Activated CD4-positive, alpha-beta T cell treated with anti-CD3 and anti-CD28 coated beads, Interleukin-2, Interleukin-6, amounts not matched to agents 100 ng/mL and 50 ng/mL, durations not matched to agents 16 hours and 8 hours (primary cell): ENCODE measurements at places on chromosomes 6 and 20.

DNA sequence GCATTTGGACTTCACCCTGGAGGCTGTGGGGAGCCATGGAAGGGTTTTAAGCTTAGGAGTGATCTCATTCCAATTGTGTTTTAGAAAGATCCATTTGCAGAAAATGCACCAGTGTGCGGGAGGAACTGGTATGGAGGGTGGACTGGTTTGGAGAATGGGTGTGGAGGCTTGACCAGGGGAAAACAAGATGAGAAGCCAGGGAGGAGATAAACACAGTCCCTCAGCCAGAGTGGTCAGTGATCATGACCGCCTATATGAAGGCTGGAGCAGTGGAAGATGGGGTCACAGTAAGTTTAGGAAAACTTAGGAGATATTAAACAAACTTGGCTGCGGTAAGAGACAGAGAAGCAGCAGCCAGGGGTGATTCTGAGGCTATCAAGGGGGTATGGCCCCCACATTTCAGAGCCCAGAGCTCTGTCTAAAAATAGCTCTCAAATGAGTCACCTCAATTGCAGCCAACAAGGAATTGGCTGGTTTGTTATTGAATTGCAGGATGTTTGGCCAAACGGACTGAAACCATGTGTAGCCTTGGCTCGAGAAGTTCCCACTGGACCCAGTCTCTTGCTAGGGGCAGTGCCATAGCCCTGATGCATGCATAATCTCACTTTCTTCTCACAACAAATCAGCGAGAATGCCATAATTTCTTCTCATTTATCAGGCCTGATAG, 159.9 kb upstream of the TOP1 start:
- DNase-seq = no peak

- DNase-seq = no peak
Observed at GRCh38 chr6:28208111-28208659, 16.9 kb upstream of the ZSCAN9 start.

- DNase-seq = no peak
Observed at GRCh38 chr6:163585932-163586437, 171.5 kb downstream of the QKI start.

GRCh38 chr6:6826095-6826901, 237.8 kb downstream of the LY86 start:
- peak; percentile 51 for DNase-seq

- no peak for DNase-seq
Observed at GRCh38 chr6:137043710-137044365, 927 bp downstream of the IL20RA start.

DNA sequence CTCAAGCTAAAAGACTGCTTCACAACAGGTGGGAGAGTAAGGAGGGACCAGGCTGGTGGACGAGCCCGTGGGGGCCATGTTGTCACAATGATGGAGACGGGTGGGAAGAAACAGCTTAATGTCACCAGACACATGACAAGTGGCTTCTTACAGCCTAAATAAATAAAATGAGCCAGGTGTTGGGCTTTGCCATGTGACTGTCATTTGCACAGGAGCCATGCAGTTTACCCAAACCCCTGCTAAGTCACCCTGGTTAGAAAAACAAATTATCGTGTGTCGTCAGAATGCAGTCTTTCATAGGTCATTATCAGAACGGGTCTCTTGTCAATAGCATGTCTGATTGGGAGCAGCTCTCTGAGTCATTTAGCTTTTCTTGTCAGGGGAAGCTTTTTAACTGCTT, 18.5 kb downstream of the BTBD3 start:
- DNase-seq = no peak

GRCh38 chr6:47677381-47678100, 20.8 kb upstream of the ADGRF4 start:
- no peak for DNase-seq

DNA sequence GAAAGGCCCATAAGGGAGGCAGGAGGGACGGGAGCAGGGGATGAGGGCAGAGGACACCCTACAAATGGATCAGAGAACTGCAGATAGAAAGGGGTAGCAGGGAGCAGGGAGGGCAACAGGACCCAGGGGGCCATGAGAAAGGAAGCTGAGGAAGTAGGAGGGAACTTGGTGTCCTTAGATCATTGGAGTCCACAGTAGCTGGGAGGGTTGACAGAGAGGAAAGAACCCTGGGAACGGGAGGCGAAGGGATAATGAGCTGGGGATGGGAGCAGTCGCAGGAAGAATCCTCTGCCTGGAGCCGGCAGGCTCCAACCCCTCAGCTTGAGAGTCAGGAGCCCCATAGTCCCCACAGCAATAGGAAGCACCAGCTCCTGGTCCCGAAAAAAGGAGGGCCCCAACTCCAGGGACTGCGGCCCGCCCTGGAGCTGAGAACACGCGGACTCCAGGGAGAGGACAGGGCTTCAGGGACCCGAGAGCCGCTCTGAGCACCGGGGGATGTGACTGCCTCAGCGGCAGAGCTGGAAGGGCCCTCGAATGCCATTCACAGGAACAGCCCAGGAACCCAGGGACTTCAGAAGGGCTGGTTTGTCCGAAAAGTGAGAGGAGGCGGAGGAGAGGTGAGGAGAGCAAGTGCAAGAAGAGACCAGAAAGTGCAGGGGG, 32.7 kb downstream of the HLA-A start:
- DNase-seq = no peak

GRCh38 chr6:16511040-16511660, 250.1 kb downstream of the ATXN1 start:
- DNase-seq = no peak
